Caki2 (cell line): ENCODE measurements at places on chromosomes 16 and 17.

DNA sequence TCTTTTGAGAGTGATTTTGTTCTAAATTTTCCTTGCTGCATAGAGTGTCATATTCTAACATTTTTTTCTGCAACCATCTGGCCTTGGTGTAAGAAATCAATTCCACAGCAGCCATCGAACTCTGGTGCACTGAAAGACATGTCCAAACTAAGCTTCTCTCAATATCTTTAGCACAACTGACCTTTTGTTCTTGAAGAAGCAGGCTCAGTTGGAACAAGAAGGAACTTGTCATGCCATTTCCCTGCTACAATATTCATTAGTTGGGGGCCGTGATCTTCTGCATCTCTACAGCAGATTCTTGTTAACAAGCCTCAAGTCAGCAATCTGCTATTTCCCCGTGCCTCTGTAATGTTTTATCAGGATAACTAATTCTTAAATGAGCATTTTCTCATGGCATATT is 1305.6 kb downstream of the CDH11 start:
- no peak for DNase-seq

DNA sequence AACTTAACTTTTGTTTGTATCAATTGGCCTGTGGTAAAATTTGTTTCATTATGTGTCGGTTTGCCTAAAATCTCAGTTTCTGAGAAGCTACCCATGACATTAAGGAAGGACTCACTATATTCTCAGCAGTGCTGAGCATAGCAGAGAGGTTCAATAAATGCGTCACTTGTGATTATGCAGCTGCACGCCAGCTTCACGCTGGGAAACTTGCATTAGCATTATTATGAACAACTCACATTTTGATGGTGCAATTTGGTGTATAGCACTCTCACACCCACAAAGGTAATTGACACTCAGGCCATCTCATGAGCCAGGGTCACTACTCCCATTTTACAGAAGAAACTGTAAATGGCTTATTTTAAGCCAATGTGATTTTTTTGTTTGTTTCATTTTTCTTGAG is 80.6 kb upstream of the SALL1 start:
- no peak for DNase-seq

DNA sequence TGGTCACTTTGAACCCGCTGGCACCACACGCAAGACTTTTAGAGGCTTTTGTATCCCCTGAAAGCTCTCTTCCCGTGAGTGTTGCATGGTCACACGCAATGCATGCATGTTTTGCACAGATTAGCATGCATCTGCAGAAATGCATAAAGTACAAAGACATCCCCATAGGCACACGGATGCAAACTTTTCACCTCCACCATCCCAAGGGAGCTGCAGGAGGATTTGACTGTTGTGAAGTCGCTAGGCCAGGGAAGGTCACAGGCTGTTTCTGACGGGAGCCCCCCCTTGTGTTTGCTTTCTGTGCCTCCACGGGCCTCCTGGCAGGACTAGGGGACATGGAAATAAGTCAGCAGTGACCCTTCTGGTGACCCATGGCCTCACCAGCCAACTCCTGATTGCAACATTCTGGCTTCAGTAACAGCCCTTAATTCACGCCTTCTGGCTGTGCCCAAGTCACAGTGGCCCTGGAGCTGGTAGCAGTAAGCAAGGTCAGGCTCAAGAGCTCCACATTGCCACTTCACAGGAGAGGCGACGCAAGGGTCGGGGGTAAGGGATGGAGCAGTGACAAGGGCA is 45.1 kb downstream of the SOX9 start:
- DNase-seq, result no peak

GRCh38 chr17:73103641-73104335 is 11.3 kb upstream of the SLC39A11 start:
- no peak for DNase-seq

- DNase-seq, result no peak
Measured at GRCh38 chr17:75752802-75753513, 12.0 kb downstream of the GALK1 start.

DNA sequence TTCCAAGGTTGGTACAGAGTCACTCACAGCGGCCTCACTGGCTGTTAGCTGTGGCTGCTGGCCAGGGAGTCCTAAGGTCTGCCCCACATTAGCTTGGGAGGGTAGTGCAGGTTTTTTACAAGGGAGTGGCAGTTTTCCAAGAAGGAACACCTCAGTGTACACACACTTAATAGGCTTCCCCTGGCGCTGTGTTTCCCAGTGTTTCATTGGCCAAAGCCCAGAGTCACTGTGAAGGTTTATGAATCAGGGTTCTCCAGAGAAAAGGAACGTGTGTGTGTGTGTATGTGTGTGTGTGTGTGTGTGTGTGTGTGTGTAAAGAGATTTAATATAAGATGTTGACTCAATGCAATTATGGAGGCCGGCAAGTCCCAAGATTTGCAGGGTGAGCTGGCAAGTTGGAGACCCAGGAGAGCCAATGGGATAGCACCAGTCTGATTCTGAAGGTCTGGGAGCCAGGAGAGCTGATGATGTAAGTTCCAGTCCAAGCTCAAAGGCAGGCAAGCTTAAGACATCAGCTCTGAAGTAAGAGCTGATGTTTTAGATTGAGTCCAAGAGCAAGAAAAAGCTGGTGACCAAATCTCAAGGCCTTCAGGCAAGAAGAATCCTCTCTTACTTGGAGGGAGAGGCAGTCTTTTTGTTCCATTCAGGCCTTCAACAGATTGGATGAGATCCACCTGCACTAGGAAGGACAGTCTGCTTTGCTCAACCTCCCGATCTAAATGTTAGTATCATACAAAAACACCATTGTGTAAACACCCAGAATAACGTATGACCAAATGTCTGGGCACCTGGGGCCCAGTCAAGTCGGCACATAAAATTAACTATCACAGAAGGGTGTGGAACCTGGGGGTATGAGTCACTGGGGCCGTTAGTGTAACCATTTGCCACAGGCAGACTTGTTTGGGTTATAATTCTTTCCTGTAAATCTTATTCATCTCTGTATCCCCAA is 206.8 kb downstream of the PRKCA start:
- DNase-seq, result peak; percentile 93

- no peak for DNase-seq
Measured at GRCh38 chr17:17314501-17315071, 11.4 kb downstream of the NT5M start.

- DNase-seq, result no peak
Measured at GRCh38 chr16:68417711-68418301, 30.5 kb downstream of the SMPD3 start.

DNA sequence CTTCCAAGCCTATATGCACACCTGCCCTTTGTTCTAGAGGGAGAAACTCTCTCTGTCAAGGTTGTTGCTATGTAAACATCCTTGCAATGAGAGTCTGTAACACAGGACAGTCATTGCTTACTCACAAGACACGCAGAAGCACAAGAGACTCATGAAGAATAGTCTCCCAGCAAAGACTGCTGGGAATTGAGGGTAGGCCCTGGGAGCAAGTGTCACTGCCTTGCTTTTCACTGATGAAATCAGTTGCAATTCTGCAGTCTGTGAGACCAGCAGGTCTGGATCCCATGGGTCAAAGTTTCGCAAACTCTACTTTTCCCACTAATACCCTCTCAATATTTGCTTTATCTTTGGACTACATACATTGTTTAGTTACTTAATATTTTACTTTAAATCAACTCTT is 177.4 kb downstream of the FTO start:
- peak; percentile 17 for DNase-seq

DNA sequence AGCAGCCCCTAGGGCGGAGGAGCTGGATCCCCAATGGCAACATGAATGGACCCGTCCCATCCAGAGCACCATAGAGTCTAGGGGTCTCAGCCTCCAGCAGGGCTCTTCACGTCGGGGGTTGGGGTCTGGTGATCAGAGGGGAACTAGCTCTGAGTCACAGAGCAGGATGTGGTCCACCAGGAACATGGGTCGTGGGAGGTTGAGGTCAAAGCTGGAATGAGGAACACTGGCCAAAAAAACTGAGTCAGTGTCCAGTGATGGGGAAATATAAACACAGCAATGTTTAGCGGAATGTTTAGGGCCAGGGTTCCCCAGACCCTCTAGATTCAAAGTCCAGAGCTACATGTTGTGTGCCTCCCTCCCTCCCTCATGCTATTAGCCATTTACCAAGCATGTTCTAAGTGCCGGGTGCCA is 79.1 kb upstream of the C16orf82 start:
- peak; percentile 78 for DNase-seq
